PC-3 (cell line): ENCODE measurements at places on chromosomes 12 and 14. TPM values are rescaled to one million over a fixed set of nuclear protein-coding genes. Genes with fewer than 3 reads are reported as not detected.

The A2ML1 gene
- 0.12 and 0.36 TPM in 2 replicates for total RNA-seq

The ZDHHC22 gene
- total RNA-seq = 0.15 and 0.81 TPM in 2 replicates

DNA sequence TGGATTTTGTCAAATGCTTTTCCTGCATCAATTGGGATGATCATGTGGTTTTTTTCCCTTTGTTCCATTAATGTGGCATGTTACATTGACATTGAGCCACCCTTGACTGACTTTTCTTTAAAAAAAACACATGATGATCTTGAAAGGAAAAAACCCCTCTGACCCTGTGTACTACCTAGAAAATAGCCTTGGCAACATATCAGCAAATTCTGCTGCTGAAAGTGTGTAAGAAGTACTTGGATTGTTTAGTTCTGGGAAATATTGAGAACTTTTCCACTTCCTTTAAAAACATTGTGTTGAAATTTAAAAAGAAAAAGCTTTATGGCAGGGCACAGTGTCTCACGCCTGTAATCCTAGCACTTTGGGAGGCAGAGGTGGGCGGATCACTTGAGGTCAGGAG, 20.7 kb downstream of the ACACB start:
- H3K4me3 ChIP-seq = no peak overlapping the region
- H3K36me3 ChIP-seq = no peaks in the 10 kb centered on the region
- no peaks in the 10 kb centered on the region for H3K27me3 ChIP-seq
- H3K4me1 ChIP-seq = no peaks in the 10 kb centered on the region
- no peak overlapping the region for H3K27ac ChIP-seq

DNA sequence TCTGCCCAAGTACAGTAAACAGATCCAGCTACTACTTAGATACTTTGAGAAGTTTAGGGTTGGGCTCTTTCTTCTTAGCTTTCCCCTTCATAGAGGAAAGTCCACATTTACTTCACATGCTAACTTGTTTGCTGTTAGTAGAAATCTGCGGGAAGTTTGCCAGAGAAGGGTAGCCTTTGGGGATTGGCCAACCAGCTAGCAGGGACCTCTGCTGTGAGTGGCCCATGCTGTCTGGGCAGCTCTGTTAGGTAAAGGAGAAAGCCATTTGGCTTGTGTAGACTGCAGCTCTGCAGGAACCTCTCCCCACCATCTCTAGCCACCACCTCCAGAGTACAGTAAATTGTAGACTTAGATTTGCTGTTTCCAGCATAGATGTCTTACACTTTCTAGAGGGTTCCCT, 193.9 kb downstream of the RGS6 start:
- H3K4me3 ChIP-seq = no peak overlapping the region
- H3K36me3 ChIP-seq = no peaks in the 10 kb centered on the region
- H3K4me1 ChIP-seq = no peaks in the 10 kb centered on the region
- DNase-seq = no peak
- H3K27ac ChIP-seq = no peak overlapping the region

- peaks cover 41% of the 10 kb centered on the region for H3K4me1 ChIP-seq
- H3K27me3 ChIP-seq = no peaks in the 10 kb centered on the region
- peak; percentile 27 for DNase-seq
- H3K27ac ChIP-seq = no peak overlapping the region
Measured at GRCh38 chr14:22393796-22394195, 195.2 kb downstream of the DAD1 start.

DNA sequence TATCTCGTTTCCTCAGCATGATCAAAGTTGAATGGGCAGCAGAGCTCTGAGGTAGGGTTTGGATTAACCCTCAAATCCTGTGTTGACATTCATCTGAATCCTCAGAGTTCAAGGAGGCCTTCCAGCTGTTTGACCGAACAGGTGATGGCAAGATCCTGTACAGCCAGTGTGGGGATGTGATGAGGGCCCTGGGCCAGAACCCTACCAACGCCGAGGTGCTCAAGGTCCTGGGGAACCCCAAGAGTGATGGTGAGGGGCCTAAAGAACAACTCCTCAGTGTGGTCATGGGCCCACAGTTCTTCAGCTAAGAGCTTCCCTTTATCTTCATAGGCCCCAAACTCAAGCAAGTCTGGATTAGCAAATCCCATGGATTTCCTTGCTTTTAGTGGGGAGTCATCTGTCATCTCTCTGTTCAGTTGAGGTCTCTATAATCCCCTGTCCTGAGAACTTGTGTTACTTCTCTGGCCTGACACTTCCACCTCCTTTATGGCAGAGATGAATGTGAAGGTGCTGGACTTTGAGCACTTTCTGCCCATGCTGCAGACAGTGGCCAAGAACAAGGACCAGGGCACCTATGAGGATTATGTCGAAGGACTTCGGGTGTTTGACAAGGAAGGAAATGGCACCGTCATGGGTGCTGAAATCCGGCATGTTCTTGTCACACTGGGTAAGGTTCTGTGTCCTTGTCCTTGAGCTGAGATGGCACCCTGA, 1.5 kb downstream of the MYL6 start:
- peaks cover 44% of the 10 kb centered on the region for H3K36me3 ChIP-seq
- peak overlapping the region; percentile 76 for H3K4me3 ChIP-seq
- H3K27ac ChIP-seq = peak overlapping the region; percentile 68; the same call in 1 of the 2 replicates
- H3K4me1 ChIP-seq = peaks cover 26% of the 10 kb centered on the region
- DNase-seq = no peak
- no peaks in the 10 kb centered on the region for H3K27me3 ChIP-seq

- H3K27me3 ChIP-seq = no peaks in the 10 kb centered on the region
- H3K36me3 ChIP-seq = no peaks in the 10 kb centered on the region
- no peak overlapping the region for H3K4me3 ChIP-seq
- no peaks in the 10 kb centered on the region for H3K4me1 ChIP-seq
Measured at GRCh38 chr12:57872362-57872761, 25.8 kb upstream of the CTDSP2 start.

DNA sequence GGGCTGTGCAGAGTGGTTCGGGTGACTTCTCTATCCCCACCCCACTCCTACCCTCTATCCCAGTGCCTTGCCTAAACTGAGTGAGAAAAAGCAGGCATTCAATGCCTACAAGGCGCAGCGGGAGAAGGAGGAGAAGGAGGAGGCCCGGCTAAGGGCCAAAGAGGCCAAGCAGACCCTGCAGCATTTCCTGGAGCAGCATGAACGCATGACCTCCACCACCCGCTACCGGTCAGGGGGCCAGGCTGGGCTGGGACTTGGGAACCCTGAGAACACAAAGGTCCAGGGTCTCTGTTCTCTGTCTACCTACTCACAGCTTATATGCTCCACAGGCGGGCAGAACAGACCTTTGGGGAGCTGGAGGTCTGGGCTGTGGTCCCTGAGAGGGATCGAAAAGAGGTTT, 11.7 kb downstream of the PRPF40B start:
- no peaks in the 10 kb centered on the region for H3K27me3 ChIP-seq
- DNase-seq = no peak
- H3K4me3 ChIP-seq = no peak overlapping the region
- H3K27ac ChIP-seq = no peak overlapping the region
